A549 treated with AZD2906 at 1 μM for 4 hours (cell line): ENCODE measurements at places on chromosomes 2 and 18. TPM values are rescaled to one million over a fixed set of nuclear protein-coding genes. Genes with fewer than 3 reads are reported as not detected.

Gene ABCG5
- not detected in 5 replicates for total RNA-seq

Gene CYS1
- 1.0 to 1.9 TPM (median 1.7 TPM) in 5 replicates for total RNA-seq

Gene SOS1
- 12.7 to 16.8 TPM (median 14.6 TPM) in 5 replicates for total RNA-seq

Gene ERFE
- total RNA-seq: 5.8 to 8.7 TPM (median 7.8 TPM) in 5 replicates

Gene COL3A1
- total RNA-seq: 0.14 to 0.22 TPM (median 0.15 TPM) in 5 replicates

Gene TOGARAM2
- total RNA-seq: 0.05 to 0.52 TPM (median 0.20 TPM) in 5 replicates

Gene GCG
- 0.05 TPM in 1 of 5 replicates, not detected in the others for total RNA-seq

Gene SPEG
- total RNA-seq: 6.5 to 11.6 TPM (median 9.6 TPM) in 5 replicates

Gene CEBPZOS
- total RNA-seq: 36.4 to 39.5 TPM (median 37.4 TPM) in 5 replicates

Gene COL5A2
- 45.3 to 79.4 TPM (median 67.0 TPM) in 5 replicates for total RNA-seq

Gene TEX44
- total RNA-seq: not detected in 5 replicates

Gene REG1B
- not detected in 5 replicates for total RNA-seq

Gene LOXHD1
- not detected in 5 replicates for total RNA-seq

Gene FSHR
- total RNA-seq: not detected in 5 replicates

Gene CRYGC
- total RNA-seq: not detected in 5 replicates
